ENCODE measurements at places on chromosomes 16 and 17.

GRCh38 chr16:46690281-46691178 lies 1.1 kb downstream of the ORC6 start:
- peak; percentile 14 for DNase-seq

DNA sequence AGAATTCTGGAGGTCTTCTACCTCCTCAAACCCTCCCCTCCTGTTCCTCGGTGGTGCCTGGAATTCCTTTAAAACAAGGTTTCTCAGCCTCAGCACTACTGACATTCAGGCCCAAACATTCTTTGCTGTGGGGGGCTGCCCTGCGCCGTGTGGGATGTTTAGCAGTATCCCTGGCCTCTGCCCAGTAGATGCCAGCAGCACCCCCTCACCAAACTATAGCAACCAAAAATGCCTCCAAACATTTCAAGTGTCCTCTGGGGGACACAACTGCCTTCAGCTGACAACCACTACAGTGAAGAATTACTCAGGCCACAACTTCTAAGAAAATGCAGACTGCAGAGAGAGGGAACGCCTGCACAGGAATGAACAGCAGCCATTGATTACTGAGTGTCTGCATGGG lies 28.4 kb downstream of the TEKT5 start:
- DNase-seq = no peak

GRCh38 chr17:41767324-41768042 lies 19.0 kb downstream of the JUP start:
- DNase-seq = no peak

DNA sequence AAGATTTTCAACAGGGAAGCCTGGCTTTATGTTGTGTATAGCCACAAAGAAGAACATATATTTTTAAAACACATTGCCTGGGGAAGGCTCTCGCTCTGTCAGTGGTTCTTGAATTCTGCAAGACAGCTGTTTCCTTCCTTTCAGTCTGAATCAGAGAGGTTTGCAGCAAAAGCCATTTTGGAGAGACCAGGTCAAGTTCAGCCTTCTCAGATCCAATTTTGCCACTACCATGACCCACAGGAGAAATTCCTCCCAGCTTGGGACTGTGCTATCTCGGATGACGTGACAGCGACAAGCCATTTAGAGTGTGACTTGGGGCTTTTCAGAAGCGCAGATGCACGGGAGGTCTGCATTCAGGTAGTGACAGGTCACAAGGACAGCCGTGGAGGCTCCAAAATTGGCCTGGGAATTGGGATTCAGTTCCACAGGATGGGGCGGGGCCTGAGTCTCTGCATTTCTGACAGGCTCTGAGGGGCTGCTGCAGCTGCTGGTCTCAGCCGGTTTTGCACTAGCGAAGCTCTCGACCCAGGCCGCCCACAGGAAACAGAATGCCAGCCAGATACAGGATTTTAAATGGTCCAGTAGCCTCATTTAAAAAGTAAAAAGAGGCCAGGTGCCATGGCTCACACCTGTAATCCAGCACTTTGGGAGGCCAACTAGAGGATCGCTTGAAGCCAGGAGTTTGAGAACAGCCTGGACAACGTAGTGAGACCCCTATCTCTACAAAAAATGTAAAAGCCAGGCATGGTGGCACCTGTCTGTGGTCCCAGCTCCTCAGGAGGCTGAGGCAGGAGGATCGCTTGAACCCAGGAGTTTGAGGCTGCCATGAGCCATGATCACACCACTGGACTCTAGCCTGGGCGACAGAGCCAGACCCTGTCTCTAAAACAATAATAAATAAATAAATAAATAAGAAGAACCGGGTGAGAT lies 196.6 kb upstream of the CIBAR2 start:
- DNase-seq = no peak

GRCh38 chr17:76138234-76138895 lies 2.7 kb downstream of the FOXJ1 start:
- DNase-seq = peak; percentile 88

DNA sequence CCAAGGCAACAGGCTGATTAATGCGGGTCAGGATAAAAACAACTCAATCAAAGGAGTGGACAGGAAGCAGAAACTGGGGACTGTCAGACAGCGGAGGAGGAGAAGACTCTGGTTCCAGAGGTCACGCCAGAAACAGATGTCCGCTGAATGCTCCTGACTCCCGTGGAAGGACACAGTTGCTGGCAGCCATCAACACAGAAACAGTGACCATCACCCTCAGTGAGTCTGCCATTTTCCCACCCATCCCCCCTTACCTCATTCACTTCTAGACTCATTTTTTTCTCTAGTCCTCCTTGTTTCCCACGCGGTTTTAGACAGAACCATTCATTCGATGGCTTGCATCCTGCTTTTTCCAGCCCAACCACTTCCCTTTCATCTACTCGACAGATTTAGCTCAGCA lies 40.9 kb downstream of the DHRS7C start:
- peak; percentile 26 for DNase-seq

GRCh38 chr17:47176389-47176826 lies 12.7 kb downstream of the CDC27 start:
- no peak for DNase-seq
